ENCODE measurements at places on chromosomes 5 and 9. TPM values are rescaled to one million over a fixed set of nuclear protein-coding genes. Genes with fewer than 3 reads are reported as not detected.

GRIA1 gene
- polyA plus RNA-seq, result 1.0 TPM

AGXT2 gene
- not detected for polyA plus RNA-seq

GPRIN1 gene
- polyA plus RNA-seq, result 0.49 TPM

SH3PXD2B gene
- polyA plus RNA-seq, result 27.8 TPM

DNA sequence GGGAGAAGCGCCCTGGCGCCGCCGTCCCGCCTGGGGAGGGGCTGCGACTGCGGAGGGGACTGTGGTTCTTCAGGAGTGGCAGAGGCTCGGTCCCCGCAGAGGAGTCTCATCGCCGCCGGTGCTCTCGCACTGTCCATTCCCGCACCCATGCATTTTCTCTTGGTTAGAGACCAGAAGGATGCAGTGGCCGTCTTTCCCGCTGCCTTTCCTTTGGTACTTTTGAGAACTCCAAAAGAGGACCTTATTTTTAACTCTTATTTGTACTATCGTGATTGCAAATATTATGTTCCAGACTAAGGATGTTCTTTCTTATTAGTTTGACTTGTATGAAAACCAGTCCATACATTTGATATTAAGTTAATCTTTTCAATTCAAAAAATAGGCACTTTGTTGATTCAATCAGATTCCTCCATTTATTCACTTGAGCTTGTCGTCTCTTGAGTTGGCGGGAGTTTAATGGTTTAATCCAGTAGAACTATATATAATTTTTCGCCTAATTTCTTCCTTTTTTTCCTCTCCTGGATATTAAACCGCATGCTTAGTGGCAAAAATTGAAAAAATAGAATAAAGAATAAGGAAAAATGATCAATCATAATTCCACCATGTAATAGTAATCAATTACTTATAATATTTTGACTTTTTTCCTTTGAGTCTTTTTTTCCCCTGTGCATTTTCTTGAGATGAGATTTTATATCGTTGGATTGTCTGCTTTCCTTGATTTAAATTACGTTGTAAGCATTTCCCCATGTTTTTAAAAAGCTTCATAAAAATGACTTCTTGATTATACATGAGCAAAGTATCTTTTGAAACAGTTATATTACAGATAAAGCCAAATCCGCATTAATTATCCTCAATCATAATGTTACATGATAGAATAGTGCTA is 861 bp downstream of the ZFYVE16 start:
- DNase-seq, result no peak

DNA sequence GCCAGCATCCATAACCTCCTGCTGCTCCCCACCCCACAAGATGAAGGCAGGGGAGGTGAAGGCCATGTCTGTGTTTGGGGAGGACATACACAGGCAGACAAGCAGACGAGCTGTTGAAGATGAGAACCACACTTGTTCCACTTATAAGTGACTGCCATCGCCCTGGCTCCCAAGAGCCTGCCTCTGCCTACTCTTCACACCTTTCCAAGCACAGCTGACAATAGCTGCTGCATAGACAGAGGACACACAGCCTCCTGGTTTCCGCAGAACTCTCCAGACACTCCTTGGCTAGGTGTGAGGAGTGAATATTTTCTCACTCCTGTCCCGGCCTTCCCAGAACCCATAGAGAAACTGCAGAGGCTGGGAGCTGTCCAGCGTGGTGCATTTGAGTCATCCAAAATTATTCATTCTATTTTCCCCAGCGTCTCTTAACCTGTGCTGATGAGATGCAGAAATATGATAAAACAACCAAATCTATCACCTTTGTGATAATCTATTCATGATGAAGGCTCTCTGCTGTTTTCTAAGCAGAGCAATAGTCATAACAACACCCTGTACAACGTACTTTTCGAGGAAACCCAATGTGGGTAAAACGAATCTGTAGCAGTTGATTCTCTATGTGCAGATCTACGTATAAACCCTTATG is 24.7 kb downstream of the KLF9 start:
- no peak for DNase-seq

GRCh38 chr5:34621277-34622097 is 34.6 kb upstream of the RAI14 start:
- peak; percentile 45 for DNase-seq

DNA sequence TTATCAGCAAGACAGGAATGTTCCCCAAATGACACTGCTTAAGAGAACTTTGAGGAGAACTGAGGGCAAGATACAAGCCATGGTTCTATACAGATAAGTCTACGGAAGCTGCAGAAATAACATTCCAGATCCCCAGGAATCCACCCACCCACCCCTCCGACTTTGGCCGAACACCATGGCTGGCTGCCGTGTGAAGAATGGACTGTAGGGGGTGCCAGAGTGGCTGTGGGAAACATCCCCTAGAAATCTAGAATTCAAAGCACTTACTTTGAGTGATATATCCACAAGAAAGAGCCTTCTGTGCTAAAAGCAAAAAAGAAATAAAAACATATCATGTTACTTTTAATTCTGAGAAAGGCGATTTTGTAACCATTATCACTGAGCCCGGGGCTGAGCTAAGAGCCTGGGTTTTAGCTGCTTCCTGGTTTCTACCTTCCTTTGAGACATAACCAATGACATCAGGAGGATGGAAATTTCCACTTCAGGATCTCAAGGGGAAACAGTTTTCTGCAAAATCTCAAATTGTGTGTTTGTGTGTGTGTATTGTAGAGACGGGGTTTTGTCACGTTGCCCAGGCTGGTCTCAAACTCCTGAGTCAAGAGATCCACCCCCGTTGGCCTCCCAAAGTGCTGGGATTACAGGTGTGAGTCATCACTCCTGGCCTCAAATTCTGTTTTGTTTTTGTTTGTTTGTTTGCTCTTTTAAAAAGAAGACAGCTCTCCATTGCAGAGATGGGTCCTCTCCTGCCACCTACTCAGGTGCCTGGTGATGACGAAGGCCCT is 36.4 kb downstream of the GGTA1 start:
- DNase-seq, result no peak

DNA sequence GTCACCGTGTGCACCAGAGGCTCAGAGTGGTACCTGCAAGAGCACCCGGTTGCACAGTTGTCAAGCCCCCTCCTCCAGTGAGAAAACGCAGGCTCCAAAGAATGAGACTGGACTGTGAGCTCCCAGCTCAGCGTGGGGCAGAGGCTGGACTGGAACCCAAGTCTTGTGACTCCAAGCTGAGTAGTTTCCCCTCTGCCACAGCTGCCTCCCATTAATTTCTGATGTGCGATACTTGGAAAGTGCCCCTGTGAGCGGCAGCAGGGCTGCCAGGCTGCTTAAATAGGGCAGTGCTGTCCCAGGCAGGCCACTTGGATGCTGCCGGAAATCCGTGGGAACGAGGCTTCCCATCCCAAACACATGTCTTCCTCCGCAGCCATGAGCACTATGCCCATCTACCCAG is 62.2 kb upstream of the ANGPTL2 start:
- DNase-seq, result no peak

Measured in forelimb muscle (tissue), 1 donor.